ENCODE measurements at places on chromosomes 7 and 10.

DNA sequence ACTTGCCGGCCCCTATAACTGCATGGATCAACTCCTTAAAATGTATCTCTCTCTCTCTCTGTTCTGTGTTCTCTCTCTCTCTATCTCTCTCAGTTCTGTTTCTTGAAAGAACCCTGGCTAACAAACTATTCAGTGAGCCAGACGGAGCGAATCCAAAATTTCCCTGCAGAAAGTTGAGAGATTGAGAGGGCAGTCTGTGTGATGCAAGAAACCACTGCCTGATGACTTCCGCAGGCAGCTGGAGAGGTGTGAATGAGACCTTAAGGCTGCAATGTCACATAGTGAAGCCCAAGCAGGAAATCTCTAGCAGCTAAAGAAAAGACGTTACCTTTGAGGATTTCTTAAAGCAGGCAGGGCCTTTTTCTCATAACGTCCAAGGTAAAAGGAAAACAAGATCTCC, 17.3 kb downstream of the FAM107B start:
- no peak for DNase-seq

GRCh38 chr7:140237390-140237789, 60.6 kb upstream of the KDM7A start:
- no peak for DNase-seq

- no peak for DNase-seq
Measured at GRCh38 chr7:122544463-122544862, 154.5 kb downstream of the RNF133 start.

DNA sequence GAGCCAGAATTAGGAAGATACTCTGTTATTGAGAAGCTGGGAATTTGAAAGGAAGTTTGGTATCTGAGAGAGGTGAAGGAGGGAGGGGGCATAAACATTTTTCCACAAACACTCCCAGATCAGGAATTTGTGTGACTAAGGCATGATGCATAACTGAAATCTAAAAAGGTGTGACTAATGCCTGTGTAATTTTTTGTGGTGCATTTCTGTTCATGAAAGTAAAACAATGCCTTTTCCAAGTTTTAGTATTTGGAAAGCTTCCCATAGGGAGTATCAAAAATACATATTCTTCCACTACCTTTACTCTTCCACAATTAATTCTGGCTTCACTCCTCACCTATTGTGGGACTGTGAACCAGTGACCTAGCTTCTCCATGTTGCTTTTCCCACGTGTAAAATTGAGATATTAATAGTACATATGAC, 56.4 kb upstream of the CAV2 start:
- DNase-seq: no peak

- no peak for DNase-seq
Measured at GRCh38 chr7:41222746-41223145, 480.1 kb downstream of the INHBA start.

DNA sequence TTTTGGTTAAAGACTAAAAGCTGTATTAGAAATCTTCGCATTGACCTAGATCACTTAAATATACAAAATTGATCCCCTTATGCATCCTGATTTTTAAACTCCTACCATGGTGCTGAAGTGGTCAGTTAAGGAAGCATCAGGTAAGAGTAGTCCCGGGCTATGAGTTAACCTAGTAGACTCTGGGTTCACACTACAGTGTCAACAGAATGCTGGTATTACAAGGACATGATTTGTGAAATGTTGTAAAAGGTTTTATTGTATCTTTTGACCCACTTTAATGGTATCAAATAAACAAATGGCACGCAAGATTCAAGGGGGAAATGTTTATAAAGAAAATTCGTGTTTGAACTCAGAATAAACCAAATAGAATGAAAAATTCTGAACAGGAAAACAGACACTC, 36.8 kb downstream of the RTKN2 start:
- DNase-seq: no peak

DNA sequence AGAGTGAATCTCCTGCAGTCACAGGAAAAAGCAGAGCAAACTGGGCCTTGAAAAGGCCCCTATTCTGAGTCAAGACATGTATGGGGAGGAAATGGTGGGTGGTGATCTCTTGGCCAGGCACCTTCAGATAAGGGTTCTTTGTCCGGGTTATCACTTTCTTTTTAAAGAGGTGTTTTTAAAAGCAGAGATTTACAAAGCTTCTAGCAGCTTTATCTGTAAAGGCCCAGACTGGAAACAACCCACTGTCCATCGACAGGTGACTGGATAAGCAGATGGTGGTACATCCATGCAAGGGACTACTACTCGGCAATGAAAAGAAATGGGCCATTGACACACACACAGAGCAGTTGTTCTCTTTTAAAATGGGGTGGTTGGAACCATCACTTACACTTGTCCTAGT, 596.7 kb upstream of the MKI67 start:
- no peak for DNase-seq

- no peak for DNase-seq
Measured at GRCh38 chr7:45125193-45125904, 13.9 kb upstream of the TBRG4 start.

- peak; percentile 70 for DNase-seq
Measured at GRCh38 chr7:45259966-45260646, 102.5 kb downstream of the RAMP3 start.

All from stimulated activated CD4-positive, alpha-beta T cell treated with anti-CD3 and anti-CD28 coated beads, TNF-alpha, amount 100 ng/mL, for 1 hour (primary cell).